Skeletal muscle tissue (tissue), 5 donors: ENCODE measurements at places on chromosomes 7 and 10. TPM values are rescaled to one million over a fixed set of nuclear protein-coding genes. Genes with fewer than 3 reads are reported as not detected.

CYP2C8 gene
- not detected for total RNA-seq

OR13A1 gene
- total RNA-seq = not detected

SPAM1 gene
- total RNA-seq = not detected

TMEM270 gene
- not detected for total RNA-seq

PARG gene
- total RNA-seq = 36.5 TPM

PYROXD2 gene
- 11.0 TPM for total RNA-seq

C10orf67 gene
- under 0.01 TPM for total RNA-seq

TFR2 gene
- total RNA-seq = 1.0 TPM

LGI1 gene
- 9.4 TPM for total RNA-seq
